ENCODE measurements at places on chromosomes 7 and 10.

- DNase-seq, result no peak
These were observed 169.9 kb upstream of the PPP2R2D start for GRCh38 chr10:131730771-131731497.

GRCh38 chr7:114081606-114082425 is 163.0 kb upstream of the PPP1R3A start:
- DNase-seq, result peak; percentile 69

GRCh38 chr10:10294184-10294880 is 723.3 kb upstream of the CELF2 start:
- no peak for DNase-seq

DNA sequence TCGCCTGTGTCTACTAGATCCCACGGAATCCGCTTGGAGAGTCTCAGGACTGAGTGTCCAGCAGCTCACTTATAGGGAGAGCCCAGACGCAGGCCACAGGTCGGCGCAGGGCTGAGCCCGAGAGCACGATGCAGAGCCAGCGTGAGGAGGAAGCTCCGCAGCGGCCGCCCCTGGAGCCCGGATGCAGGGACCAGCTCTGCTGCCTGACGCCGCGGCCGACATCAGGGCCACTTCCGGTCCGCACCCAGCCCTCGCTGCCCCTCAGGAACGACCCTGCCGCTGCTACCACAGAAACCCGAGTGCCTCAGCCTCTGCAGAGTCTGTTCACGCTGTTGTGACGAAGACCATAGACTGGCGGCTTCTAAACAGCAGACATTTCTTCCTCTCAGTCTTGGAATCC is 275.8 kb upstream of the PPP2R2D start:
- DNase-seq, result no peak

GRCh38 chr7:5750031-5750653 is 31.3 kb downstream of the RNF216 start:
- DNase-seq, result no peak

- no peak for DNase-seq
These were observed 18.8 kb downstream of the TET1 start for GRCh38 chr10:68578974-68579373.

- DNase-seq, result no peak
These were observed 26.6 kb downstream of the WNT8B start for GRCh38 chr10:100489396-100489795.

DNA sequence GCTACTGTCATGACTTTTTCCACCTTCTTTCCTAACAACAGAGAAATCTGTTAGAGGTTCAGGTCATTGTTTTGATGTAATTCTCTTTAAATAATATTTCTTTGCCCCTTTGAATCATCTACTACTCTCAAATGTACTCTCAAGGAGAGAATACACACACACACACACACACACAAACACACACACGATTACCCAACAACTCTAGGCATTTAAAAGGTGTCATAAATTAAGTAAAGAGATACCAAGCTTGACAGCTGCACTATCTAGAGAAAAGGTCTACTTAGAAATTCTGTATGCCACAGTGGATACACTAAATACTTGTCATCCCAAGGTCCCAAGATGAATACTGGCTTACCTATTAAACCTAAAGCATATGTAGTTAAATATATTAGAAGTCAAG is 4.8 kb downstream of the PANK1 start:
- DNase-seq, result no peak

DNA sequence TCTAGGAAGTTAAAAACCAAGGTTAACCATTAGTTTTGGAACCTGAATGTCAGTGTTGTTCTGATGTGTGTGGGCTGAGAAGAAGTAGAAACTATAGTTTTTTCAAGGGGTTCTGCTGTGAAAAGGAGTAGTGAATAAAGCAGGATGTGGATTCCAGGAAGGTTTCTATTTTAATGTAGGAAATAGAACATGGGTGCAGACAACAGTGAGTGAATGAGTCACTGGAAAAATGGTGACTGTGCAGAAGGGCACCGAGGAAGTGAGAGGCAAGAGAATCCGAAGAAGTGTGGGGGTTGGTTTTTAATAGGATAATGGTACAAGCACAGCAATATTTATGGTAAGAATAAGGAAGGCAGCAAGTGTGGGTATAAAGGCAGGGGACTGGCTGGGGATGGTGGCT is 120.4 kb downstream of the ARHGAP21 start:
- DNase-seq, result no peak

DNA sequence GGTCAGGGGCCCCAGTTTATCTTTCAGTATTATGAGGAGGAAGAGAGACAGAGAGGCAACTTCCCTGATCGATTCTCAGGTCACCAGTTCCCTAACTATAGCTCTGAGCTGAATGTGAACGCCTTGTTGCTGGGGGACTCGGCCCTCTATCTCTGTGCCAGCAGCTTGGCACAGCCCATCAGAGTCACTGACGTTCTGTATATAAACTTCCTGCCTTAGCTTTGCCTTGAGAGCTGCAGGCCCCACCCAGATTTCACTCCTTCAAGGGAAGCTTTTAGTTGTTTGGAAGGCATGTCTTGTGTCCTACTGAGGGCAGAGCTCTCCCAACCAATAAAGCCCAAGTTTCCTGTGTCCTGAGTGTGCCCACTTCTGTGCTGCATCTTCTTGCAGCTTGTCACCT is 242.5 kb upstream of the PRSS58 start:
- no peak for DNase-seq

- no peak for DNase-seq
These were observed 67.5 kb upstream of the LRRC17 start for GRCh38 chr7:102845346-102845745.

DNA sequence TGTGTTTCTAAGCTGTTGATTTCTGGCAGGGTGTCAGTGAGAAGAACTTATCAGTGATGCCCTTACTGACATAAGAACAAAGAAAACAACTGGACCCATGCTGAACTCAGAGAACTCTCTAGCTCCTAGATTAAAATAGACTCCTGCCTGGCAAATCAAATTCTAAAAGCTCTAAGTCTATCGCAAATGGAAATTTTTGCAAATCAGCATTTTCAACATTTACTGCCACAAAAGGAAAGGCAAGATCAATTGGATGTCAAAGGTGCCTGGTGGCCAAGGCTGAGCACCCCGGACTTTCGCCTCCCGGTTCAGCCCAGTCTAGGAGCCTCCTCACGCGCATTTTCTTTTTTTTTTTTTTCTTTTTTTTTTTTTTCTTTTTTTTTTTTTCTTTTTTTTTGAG is 251.6 kb downstream of the TCERG1L start:
- no peak for DNase-seq

- DNase-seq, result no peak
These were observed 31.7 kb downstream of the CAMK1D start for GRCh38 chr10:12380999-12381398.

DNA sequence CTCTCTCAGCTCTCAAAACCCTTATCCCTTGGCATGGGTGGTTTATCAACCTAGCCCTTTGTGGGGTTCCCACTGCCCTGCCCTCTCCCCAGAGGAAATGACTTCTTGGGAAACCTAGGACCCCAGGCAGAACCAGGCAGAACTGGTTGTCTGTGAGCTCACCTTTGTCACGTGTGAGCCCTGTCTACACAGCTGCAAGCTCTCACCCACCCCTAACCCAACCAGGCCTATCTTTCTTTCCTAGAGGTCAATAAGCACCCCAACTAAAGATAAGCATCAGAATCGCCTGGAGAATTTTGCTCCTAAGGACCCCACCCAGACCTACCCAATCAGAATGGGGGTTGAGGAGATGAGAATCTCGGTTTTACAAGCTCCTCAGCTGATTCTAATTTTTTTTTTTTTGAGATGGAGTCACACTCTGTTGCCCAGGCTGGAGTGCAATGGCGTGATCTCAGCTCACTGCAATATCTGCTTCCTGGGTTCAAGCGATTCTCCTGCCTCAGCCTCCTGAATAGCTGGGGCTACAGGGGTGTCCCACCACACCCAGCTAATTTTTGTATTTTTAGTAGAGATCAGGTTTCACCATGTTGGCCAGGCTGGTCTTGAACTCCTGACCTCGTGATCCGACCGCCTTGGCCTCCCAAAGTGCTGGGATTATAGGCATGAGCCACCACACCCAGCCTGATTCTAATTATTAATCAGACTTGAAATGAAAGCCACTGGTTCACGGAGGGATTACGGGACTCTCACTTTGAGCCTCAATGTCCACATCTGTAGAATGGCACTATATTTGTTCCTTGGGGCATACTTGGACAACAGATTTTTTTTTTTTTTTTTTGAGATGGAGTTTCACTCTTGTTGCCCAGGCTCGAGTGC is 7.5 kb upstream of the DDIT4 start:
- DNase-seq, result no peak

DNA sequence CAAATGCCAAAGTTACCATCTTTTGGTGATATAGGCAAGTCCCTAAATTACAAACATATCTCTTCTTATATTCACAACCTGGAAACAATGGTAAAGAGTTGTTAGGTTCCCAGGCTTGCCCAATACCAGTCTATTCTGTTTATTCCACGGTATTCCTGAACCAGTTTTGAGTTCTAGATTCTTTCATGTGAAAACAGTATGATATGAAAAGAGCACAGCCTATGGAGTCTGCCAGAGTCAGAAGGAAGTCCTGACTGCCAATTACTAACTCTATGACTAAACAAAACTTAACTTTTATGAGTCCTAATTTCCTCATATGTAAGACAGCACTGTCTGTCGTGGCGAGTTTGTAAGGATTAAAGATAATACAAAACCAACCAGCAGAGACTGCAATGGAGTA is 5.6 kb downstream of the ABI1 start:
- no peak for DNase-seq

GRCh38 chr7:36456138-36456537 is 66.5 kb downstream of the ANLN start:
- DNase-seq, result no peak

DNA sequence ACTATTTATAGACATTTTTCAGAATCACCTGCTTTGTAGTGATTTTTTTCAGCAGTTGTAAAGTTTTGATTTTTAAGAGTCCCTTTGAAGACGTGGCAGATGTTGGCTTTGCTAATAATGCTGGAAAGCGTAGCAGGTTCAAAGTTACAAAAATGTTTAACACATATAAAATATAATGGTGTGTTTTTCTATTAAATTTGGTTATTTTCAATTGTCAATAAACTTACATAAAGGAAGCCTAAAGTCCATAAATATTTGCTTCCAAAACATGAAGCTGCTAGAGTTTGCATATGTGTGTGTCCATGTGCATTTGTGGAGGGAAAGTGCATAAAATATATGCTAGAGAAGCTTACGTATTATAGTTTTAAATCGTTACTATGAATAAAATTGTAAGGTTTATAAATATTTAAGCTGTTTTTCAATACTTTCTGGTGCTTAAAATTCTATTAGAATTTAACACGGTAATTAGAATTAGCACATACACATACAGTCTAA is 3.7 kb downstream of the MEOX2 start:
- no peak for DNase-seq

DNA sequence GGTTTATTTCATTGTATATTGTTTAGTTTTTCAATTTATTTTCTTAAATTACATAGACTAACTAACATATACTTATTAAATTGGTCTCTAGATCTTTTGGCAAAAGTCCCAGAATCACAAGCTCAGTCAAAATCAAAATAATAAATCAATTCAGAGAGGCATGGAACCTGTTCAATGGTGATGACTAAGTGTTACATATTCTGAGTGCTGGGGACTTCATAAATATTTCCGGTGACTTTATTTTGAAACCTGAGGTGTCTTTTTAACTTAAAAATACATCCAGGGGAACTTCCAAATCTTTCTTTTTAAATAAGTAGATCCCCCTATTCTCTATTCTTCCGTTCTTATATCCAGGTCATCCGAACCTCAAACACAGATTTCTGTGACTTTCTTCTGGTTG is 89.6 kb upstream of the ZNF804B start:
- no peak for DNase-seq

DNA sequence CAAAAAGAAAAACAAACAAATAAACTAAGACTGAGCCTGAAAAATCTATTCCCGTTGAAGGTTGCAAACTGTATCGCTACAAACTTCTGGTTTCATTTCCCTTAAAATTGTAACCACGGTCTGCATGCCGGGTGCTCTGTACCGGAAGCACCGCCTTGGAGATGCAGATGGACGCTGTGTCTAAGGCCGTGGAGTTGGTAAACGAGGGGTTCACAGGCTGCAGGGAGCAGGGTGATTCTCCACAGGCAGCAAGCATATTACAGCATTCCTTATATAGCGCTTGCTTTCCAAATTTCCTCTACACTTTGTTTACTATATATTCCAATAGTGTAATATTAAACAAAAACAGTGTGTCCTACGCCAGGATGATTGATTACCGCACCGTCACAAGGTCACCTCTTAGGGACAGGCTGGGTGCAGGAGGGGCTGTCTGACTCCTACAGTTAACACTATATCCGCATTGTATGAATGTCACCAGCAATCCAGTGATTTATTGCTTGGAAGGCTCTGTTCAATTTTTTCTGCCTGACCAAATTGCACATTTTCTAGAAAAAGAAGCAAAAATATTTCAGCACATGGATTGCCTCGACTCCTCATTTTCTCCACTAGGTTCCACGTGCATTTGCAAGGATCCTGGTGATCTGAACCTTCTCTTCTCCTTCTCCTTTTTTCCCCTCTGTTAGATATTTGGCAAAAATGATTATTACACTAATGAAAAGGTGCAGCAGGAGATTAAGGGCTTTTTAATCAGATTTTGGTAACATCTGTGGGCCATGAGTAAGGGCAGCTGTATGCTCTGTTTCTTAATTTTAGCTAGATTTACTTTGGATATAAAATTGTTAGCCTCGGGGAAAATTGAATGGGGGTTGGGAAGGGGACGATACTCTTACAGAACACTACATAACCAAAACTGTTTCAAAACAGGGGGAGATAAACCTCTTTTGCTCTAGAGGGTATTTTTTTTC is 325.8 kb upstream of the MGMT start:
- DNase-seq, result no peak

- DNase-seq, result no peak
These were observed 402 bp upstream of the TMEM168 start for GRCh38 chr7:112790586-112791003.

DNA sequence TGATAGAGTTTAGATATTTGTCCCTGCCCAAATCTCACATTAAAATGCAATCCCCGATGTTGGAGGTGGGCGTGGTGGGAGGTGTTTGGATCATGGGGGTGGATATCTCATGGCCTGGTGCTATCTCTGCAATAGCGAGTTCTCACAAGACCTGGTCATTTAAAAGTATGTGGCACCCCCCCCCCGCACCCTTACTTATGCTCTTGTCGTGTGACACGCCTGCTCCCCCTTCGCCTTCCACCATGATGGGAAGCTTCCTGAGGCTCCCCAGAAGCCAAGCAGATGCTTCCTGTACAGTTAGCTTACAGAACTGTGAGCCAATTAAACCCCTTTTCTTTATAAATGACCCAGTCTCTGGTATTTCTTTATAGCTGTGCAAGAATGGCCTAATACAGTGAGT is 118.8 kb downstream of the SORBS1 start:
- no peak for DNase-seq
